ENCODE measurements at places on chromosomes 3 and 15.
A peak's percentile ranks its signal among the peaks of the same experiment; 100 is the strongest.

DNA sequence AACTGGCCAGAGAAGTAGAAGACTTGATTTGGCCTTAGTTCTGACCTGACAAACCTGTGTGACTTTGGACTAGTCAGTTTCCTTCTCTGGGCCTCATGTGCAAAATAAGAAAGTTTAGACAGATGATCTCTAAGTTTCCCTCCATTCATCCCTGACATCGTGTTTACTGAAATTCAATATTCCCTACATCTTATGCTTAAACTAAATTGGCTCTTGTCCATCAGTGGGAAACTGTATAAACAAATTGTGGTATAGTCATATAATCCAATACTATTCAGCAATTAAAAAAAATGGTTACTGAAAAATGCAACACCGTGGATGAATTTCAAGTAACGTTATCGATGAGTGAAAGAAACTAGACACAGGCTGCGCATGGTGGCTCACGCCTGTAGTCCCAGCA is 64.4 kb upstream of the HRH1 start:
- DNase-seq, result peak; percentile 23

- no peak for DNase-seq
These were observed 62.9 kb upstream of the TJP1 start for GRCh38 chr15:29885183-29885582.

GRCh38 chr3:61806810-61807209 is 245.4 kb downstream of the PTPRG start:
- no peak for DNase-seq

DNA sequence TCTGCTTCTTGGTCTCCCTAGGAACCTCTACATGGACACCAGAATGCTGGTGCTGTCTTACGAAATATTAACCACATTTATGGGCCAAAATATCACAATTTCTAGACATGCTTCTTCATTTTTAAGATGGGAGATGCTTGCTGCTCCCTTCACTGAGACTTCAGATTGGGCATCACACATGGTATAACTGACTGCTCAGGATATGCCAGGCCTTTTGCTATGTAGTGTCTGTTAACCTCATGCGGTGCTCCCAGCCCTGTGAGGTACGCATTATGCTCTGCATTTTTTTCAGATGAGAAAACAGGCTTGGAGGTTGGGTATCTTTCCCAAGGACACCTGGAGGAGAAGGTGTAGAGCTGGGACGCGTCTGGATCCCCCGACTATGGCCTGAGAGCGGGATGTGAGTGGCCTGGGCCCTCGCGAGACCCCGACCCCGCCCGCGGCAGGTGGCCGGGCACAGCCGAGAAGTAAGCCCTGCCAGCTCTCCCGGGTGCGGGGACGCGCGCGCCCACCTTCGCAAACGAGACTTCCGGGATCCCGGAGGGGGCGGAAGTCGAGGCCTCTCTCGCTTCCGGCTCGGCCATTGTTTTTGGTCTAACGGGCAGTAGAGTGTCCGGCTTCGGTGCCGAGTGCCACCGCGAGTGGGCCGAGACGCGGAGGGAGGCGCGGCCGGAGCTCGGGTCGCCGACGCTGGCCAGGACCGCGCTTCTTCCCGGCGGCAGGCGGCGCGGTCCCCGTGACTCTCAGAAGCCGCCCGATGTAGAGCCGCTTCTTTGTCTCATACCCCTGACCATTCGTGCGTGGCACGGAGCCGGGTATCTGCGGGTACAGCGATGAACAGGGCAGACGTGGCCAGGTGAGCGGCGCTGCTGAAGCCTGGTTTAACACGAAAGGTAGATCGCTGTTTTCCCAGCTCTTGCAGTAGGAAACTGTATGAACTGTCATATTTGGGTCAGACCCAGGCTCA is at the start of gene ZKSCAN7:
Gene ZKSCAN7, plus strand, starts transcription at position 568 of the 967 bp plus-strand sequence. CDS start 1,855 bp downstream, outside the sequence.
- peak; percentile 41 for DNase-seq

GRCh38 chr3:14371573-14372474 is 30.6 kb upstream of the SLC6A6 start:
- peak; percentile 57 for DNase-seq

DNA sequence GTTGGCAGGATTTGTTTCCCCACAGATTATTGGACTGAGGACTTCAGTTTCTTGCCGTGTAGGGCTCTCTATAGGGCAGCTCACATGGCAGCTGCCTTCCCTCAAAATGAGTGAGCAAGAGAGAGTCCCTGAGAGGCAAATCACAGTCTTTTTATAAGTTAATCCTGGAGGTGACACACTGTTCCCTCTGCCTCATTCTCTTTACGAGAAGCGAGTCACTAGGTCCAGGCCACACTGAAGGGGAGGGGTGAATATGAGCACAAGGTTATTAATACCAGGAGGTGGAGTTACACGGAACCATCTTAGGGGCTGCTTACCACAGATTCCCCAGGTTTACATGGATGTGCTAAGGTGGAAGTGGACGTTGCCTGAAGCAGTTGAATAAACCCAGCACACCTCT is 77.0 kb downstream of the LPP start:
- peak; percentile 32 for DNase-seq

DNA sequence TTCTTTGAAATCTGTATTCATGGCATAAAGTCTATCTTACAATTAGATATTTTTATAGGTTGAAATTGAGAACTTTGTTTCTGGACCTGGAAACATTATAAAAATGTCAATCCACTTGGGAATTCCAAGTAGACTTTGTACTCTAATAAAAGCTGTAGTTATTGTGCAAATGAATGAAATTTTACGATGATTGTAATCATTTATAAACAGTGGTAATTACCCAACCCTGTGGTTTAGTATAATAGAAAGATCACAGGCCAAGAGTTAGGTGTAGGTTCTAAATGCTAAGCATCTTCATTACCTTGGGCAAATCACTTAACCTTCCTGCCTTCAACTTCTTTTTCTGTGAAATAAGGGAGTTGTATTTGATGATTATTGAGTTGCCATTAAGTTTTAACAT is 13.2 kb upstream of the SLC7A14 start:
- no peak for DNase-seq

GRCh38 chr3:34568766-34569165 is 770.3 kb downstream of the PDCD6IP start:
- no peak for DNase-seq

DNA sequence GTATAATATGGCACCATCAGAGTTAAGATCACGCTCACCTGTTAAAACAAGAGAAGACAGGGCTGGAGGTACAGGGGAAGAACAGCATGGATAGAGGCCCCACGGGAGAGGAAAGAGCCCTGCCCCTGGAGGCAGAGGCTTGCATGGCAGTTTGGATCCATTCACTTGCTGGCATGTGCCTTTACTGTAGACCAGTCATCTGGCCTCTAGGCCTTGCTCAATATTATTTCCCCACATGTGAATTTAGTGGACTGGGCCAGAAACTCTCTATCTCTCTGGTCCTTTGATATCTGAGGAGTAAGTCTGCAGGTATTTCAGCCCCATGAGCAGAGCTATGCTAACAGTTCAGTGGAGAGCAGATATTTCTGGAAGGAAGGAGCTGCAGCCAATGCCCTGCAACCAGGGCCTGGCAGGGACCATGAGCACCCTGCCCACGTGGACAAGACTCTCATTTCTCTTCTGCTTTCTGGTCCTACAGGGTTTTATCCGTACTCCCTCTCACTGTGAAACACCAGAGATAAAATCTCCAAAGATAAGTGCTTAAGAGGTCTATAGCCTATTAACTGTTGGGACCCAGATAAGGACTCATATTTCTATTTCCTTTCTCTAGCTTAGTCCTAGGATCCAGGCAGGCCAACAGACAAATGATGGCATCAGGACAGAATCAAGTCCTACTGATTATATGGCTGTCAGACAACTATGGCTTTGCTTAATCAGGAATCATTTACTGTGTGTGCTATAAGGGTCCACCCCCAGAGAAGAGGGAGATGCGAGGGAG is 65.0 kb downstream of the CLDN11 start:
- DNase-seq, result peak; percentile 32

DNA sequence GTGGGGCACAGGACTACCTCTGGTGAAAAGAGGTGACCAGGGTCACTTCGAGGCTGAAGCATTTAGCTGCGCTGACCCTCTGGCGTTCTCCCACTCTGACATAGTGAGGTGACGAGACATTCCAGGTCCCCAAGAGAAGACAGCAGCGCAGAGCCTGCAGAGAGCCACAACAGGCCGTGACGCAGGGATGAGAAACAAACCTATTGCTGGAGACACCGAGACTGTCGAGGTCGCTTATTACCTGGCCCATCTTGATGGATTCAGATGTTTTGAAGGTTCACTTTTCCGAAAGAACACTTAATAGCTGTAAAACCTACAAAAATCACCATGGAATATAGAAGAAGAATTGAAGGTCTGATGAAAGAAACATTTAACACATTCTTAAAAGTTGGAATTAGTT is 466.3 kb downstream of the NR2F2 start:
- DNase-seq, result no peak

DNA sequence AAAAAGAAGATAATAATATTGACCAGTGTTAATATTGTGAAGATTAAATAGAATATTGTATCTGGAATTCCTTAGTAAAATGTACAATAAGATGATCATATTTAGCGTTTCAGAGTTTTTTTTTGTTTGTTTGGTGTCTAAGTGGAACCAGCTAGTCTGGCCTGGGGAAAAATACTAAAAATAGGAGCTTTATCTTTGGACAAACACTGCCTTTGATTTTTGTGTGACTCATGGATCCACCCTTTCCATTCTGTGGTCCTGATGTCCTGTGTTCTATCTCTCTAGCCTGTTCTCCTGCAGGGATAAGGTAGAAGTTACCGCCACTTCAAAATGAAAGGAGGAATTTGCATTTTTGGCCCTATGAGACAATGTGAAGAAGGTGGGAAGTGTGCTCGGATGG is 79.7 kb upstream of the CRBN start:
- DNase-seq, result no peak

- DNase-seq, result peak; percentile 70
These were observed 639 bp downstream of the FOXP1 start for GRCh38 chr3:71582612-71583565.

- no peak for DNase-seq
These were observed 234.2 kb downstream of the WNT5A start for GRCh38 chr3:55252921-55253320.

DNA sequence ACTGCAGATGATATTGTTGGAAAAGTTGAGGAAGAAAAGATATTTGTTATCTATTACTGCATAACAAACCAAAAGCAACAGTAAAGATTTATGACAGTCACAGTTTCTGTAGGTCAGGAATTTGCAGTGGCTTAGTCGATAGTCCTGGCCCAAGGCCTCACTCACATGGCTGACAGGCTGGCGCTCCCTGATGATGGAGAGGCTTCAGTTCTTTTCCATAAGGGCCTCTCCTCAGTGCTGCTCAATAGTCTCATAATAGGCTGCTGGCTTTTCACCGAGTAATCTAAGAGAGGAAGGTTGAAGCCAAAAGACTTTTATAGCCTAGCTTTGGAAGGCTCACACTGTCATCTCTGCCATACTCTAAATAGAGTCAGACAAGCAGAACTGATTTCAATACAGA is 17.7 kb downstream of the IREB2 start:
- DNase-seq, result no peak

- DNase-seq, result no peak
These were observed 171.6 kb downstream of the PPM1L start for GRCh38 chr3:160927620-160928019.
